ENCODE measurements at places on chromosomes 7 and 10.

GRCh38 chr10:93261089-93261488 is 187.4 kb downstream of the CYP26A1 start:
- DNase-seq = no peak

- no peak for DNase-seq
Observed at GRCh38 chr7:150953061-150953997, 24.8 kb downstream of the KCNH2 start.

- DNase-seq = peak; percentile 51
Observed at GRCh38 chr7:92717993-92718716, 118.2 kb downstream of the CDK6 start.

DNA sequence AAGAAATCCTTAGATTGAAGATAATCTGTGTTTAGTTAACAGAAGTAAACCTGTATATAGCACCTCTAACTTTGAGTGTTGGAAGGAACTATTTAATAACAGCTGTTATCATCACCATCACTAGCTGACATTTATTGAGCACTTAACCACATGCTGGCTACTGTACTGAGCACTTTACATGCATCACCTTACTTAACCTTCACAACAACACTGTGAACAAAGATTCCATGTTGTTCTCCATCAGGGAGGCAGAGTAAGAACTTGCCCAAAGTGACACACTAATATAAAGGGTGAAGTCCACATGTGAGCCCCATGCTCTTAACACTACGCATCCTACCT is 182.2 kb downstream of the ST7 start:
- no peak for DNase-seq

DNA sequence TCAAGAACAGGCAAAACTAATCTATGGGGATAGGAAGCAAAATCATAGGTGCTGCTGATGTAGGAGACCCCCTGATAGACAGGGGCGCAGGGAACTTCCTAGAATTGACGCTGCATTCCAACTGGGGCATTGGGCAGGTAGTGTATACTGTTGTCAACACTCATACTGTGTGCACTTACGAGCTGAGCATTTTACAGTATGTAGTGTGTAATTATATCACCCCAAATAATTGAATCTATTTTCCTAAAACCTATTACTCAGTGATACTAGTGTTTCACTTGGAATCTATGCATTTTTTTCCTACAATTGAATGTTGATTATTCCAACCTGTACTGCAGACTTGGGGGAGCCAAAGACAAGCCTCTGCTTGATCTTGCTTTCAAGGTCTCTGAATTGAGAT is 207.0 kb upstream of the PRKCQ start:
- DNase-seq = no peak

DNA sequence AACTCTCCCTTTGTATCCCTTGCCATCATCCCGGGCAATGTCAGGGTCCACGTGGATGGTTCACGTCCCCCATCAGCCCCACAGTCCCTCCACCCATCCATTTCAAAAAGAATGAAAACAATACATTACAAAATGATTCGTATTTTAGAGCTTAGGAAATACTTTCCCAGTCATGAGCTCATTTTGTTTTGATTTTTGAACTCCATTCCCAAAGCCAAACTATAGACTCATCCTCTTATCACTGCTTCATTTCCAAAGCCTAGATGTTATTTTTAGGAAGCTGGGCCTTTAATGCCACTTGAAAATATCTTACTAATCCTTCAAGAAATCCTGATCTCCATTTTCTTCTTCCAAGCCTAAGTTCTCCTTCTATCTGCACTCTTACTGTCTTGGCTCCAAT is 72.1 kb downstream of the WNT2 start:
- no peak for DNase-seq

GRCh38 chr10:31601136-31601535 is 282.1 kb downstream of the ZEB1 start:
- DNase-seq = no peak

GRCh38 chr7:99242682-99243081 is 30.0 kb upstream of the MYH16 start:
- DNase-seq = no peak

DNA sequence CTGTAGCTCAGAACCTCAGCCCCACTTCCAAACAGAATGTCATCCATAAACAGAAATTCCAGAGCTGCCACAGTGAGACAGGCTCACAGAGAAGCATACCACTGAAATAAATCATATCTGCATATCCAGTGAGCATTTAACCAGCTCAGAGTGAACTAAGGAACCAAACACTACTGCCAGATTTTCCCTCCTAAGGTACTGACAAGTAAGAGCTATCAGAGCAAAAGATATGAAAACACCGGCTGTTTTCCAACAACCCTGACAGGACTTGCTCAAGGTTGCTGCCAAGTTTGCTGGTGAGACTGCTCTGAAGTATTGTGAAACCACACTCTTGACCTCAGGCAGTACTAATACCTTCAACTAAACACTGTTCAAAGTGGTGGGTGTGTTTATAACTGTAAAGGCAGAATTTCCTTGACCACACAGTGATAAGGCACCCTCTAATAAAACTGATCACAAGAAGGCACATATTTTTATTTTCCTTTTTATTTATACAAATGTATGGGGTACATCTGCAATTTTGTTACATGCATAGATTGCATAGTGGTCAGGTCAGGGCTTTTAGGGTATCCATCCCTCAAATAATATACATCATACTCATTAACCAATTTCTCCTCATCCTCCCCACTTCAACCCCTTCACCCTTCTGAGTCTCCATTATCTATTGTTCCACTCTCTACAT is 18.3 kb downstream of the SGMS1 start:
- no peak for DNase-seq

GRCh38 chr10:30488316-30488715 is 54.3 kb downstream of the MAP3K8 start:
- no peak for DNase-seq

DNA sequence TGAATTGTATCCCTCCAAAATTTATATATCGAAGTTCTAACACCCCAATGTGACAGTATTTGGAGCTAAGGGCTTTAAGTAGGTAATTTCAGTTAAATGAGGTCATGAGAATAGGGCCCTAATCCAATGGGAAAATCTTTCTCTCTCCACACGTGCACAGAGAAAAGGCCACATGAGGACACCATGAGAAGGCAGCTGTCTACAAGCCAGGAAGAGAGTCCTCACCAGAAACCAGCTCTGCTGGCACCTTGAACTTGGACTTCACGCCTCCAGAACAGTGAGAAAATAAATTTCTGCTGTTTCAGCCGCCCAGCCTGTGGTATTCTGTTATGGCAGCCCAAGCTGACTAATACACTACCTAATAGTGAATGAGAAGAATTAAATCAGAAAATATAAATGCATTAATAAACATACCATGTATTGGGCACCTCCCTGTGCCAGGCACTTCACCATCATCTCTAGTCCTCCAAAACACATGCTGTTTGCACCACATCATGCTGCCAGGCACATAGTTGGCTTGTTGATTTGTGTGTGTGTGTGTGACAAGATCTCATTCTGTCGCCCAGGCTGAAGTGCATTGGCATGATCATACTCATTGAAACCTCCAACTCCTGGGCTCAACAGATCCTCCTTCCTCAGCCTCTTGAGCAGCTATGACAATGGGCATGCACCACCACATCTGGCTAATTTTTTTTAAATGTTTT is 9.1 kb upstream of the TOMM7 start:
- no peak for DNase-seq

- DNase-seq = no peak
Observed at GRCh38 chr7:116897661-116898060, 35.3 kb downstream of the CAPZA2 start.

- no peak for DNase-seq
Observed at GRCh38 chr7:28879105-28879504, 79.0 kb downstream of the TRIL start.

GRCh38 chr7:152759949-152760853 is 649 bp downstream of the ACTR3B start:
- DNase-seq = no peak

- no peak for DNase-seq
Observed at GRCh38 chr7:33233659-33234058, 104.3 kb downstream of the BBS9 start.

DNA sequence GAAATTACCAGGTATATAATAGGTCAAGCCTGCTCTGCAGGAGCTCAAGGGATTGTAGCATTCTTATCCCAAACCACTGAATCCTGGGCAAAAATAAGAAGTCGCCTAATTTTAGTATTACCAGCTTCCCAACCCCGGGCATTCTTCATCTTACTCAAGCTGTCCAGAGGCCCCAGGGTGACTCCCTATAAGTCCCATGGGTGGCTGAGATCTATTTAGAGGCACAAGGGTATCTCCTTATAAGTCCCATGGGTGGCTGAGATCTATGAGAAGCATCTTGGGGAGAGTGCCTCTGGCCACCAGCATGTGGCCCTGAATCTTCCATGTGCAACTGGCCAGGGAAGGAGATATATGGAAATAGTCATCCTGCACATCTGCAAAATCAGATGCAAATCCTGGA is 38.9 kb downstream of the PRSS2 start:
- DNase-seq = no peak

DNA sequence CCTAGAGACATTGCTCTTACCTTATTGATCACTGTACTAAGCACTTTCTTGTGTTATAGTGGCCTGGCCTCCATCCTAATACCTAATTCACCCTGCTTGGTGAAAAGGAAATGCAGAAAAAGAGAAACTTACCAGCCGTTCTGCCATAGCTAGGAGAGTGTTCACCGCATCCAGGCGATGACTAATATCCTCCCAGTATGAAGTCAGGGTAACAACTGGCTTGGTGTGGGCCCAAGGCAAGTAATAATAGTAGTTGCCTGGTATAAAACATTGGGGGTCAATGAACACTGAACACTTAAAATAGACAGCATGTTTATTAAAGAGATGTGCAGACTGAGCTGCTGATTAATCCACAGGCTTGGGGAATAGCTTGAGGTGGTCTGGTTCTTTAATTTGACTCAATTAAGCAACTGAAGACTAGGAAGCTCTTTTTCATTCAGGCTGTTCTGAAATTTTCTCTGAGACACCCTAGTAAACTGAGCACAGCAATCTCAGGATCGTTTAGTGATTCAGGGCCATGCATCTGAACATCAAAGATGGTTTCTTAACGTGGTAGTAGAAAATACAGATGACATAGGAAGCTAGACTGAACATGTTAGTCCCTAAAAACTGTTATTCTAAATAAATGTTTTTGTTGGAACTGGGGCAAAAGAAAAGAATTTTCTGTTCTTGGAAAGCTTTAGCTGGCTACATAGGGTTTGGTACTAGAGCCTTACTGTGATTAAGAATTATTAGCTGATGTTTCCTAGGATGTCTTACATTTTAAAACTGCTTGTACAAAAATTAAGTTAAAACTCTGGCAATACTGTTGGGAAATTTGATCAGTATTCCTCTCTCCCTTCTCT is 102.2 kb downstream of the MYOF start:
- DNase-seq = no peak

- DNase-seq = no peak
Observed at GRCh38 chr10:65845916-65846315, 1079.9 kb upstream of the LRRTM3 start.

GRCh38 chr10:73892310-73893030 is 18.1 kb upstream of the CAMK2G start:
- no peak for DNase-seq

- DNase-seq = no peak
Observed at GRCh38 chr10:124159153-124159552, 65.8 kb upstream of the CHST15 start.

- DNase-seq = no peak
Observed at GRCh38 chr7:4861227-4861626, 603 bp downstream of the PAPOLB start.

GRCh38 chr10:74081192-74081803 is 69.3 kb downstream of the AP3M1 start:
- no peak for DNase-seq

GRCh38 chr10:132257271-132257670 is 50.5 kb downstream of the STK32C start:
- no peak for DNase-seq

DNA sequence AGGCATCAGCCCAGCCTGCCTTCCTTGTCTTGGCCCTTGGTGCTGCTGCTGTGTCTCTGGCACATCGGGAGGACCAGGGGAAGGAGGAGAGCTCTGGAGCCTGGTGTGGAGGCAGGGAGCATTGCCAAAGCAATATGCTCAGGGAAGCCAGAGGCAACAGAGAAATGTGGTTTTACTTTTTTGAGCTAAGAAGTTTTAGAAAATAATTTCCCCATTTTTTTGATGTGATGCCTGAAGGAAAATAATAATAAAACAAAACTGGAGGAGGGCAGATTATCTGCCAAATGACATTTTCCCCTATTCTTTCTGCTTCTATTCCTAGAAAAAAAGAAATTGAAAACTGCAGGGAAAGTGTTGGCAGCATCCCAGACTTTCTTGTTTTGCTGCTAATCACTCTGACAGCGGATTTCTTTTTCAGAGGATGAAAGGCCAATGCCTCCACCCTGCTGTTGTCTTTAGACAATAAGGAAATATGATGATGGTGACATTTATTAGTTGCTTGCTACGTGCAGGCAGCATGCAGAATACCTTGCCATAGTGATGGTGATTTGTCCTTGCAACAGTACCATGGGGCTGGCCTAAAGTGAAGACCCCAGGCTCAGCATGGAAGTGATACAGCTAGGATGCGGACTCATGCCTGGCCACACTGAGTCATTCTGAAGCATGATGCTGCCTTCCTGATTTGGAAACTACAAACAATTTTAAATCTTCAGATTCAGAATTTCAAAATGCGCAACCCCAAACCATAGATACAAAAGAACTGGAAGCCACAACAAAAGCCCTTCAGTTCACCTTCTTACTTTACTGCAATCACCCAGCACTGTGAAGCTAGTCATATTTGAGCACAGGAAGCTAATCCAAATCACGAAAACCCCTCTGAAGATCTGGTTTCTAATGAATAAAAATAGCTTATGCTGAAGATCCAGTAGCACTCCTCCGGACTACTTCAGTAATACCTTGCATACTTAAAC is 260.2 kb upstream of the TMEM72 start:
- DNase-seq = no peak

DNA sequence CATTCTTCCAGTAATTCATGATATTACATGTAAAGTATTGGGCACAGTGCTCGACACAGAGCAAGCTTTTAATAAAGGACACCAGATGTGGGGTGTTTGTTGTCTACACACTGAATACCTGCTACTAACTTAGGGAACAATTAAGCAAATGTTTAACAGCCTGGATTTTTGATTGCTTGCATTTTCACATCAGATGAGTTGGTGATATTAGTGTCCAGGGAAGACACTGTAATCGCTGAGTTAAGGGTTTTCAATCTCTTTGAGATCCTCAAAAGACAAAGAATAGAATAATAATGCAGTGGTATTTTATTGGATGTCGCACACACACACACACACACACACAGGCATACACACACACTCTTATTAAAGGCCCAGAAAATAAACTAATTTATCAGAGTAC is 79.1 kb downstream of the VIM start:
- DNase-seq = no peak

GRCh38 chr7:45238806-45239205 is 81.2 kb downstream of the RAMP3 start:
- no peak for DNase-seq

GRCh38 chr7:124722292-124722691 is 43.3 kb downstream of the GPR37 start:
- DNase-seq = no peak
